ENCODE measurements at places on chromosomes 1 and 21. TPM values are rescaled to one million over a fixed set of nuclear protein-coding genes. Genes with fewer than 3 reads are reported as not detected.

NBPF4 gene
- polyA plus RNA-seq: 0.38 TPM

NID1 gene
- polyA plus RNA-seq: not detected

CGN gene
- not detected for polyA plus RNA-seq

SLFNL1 gene
- 0.20 TPM for polyA plus RNA-seq

MPL gene
- polyA plus RNA-seq: not detected

CNKSR1 gene
- polyA plus RNA-seq: 2.2 TPM

KCNH1 gene
- 0.14 TPM for polyA plus RNA-seq

PIAS3 gene
- polyA plus RNA-seq: 16.9 TPM

ACTN2 gene
- not detected for polyA plus RNA-seq

CLCA4 gene
- polyA plus RNA-seq: 0.16 TPM

HES3 gene
- not detected for polyA plus RNA-seq

LCE1D gene
- not detected for polyA plus RNA-seq

GFI1 gene
- polyA plus RNA-seq: 1.6 TPM

IL19 gene
- polyA plus RNA-seq: not detected

PRKAA2 gene
- not detected for polyA plus RNA-seq

FTCD gene
- polyA plus RNA-seq: not detected

CHTOP gene
- 78.6 TPM for polyA plus RNA-seq

TMPRSS15 gene
- polyA plus RNA-seq: not detected

SLC45A1 gene
- 0.38 TPM for polyA plus RNA-seq

HPCAL4 gene
- 0.29 TPM for polyA plus RNA-seq

A3GALT2 gene
- not detected for polyA plus RNA-seq

CHIA gene
- polyA plus RNA-seq: 1.0 TPM

DISP1 gene
- 5.4 TPM for polyA plus RNA-seq

ADAM30 gene
- not detected for polyA plus RNA-seq

KIAA0040 gene
- polyA plus RNA-seq: 85.7 TPM

KIAA1614 gene
- polyA plus RNA-seq: not detected

LRRIQ3 gene
- 3.9 TPM for polyA plus RNA-seq

TRPM2 gene
- 5.1 TPM for polyA plus RNA-seq

SSR2 gene
- polyA plus RNA-seq: 257 TPM

H6PD gene
- polyA plus RNA-seq: 11.3 TPM

S100A10 gene
- 459 TPM for polyA plus RNA-seq

PTPN14 gene
- polyA plus RNA-seq: 0.08 TPM

TUFT1 gene
- polyA plus RNA-seq: 1.6 TPM

All from IgD-negative memory B cell (primary cell).